ENCODE measurements at places on chromosomes 3 and 15.

GRCh38 chr3:109191421-109191820 lies 54.9 kb downstream of the C3orf85 start:
- no peak for DNase-seq

DNA sequence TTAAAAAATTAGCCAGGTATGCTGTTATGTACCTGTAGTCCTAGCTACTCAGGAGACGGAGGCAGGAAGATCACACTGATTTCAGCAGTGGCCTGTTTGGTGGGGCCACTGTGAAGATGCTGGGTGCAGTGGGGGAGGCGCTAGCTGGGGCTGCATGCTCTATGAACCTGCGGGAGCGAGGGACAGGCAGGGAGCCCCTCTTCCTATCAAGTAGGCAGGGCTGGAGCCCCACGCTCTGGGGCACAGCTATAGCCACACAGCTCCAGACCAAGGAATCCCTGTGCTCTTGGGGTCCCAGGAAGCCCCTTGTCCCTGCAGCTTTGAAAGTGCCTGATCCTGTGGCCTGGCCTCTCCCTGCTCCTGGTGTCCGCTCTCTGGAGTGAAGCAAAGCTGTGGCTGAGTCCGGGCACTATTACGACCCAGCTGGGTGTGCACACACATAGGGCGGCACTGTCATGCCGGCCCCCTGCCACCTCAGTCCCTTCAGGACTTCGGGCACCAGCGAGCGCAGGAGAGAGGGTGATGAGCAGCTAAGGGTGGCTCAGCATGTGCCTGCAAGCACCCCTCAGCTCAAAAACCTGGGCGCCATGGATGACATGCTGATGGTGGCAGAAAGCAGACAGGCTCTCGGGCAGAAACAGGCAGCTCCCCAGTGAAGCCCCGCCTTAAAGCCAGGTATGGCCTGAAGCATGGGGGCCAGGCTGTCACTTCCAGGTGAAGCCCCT lies 262.6 kb downstream of the TBC1D5 start:
- no peak for DNase-seq

GRCh38 chr3:41581700-41582099 lies 380.2 kb downstream of the ULK4 start:
- no peak for DNase-seq

- no peak for DNase-seq
These were observed 312.0 kb downstream of the EPHB1 start for GRCh38 chr3:135107043-135107442.

GRCh38 chr3:197392961-197393360 lies 94.5 kb upstream of the DLG1 start:
- no peak for DNase-seq

- DNase-seq, result no peak
These were observed 39.1 kb downstream of the MESD start for GRCh38 chr15:80950291-80951078.
